ENCODE measurements at places on chromosomes 6 and 20.

DNA sequence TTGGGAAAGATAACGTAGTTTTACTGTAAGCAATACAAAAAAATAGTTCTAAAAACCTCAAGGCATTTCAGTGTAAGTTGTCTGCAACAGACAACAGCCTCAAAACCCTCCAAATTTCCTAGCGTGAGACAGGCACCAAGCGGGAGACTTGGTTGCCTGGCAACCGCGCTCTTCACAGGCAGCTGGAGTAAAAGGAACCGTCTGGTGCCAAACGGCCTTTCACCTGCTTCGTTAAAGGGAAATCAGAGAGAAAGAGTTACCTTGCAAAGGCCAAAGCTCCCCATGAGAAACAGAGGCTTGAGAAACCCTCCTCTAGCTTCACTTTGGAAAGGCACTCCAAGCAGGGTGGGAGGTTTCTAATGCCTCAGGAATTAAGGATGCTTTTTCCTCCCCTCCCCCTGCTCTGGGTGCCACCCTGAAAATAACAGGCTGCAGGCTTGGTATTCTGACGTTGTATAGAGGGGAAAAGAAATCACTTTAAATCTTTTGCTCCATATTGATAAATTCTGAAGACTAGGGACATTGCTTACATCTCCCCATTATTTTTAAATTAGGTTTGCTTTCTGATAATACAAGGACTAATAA is 129.7 kb upstream of the UFL1 start:
- peak; percentile 61 for DNase-seq

DNA sequence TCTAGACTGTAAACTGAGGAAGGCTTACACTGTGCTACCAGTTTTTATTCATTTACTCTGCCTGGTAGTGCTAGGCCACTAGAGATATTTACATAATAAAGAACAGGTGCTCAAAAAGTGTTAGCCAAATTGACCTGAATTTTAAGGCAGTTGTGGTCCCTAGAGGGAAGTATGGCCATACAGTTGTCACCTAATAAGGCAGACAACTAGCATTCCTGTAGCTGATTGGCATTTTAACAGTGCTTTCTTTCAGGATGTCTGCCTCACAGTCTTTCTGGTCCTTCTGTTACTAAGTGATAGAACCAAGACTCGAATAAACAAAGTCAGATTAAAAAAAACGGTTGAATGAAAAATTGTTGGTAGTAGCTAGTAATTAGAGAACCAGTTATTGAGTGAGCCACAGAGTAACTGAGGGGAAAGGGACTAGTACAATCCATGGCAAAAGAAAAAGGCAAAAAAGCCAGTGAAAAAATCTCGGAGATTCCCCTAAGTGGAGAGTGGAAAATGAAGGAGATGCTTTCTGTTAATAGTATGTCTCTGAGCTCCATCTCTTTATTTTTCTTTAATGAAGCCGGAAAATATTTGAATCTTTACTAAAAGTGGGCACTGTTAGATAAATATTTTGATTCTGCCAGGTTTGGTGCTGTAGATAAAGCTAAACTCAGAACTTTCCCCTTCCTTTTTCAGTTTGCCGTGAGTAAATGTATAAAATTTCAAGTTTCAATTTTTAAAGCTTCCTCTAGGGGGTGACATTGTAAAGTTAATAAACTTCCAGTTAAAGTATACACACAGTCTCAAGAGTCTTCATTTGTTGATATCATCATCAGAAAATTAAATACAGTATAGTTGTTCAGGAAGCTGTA is 9.1 kb downstream of the VTA1 start:
- DNase-seq, result no peak

GRCh38 chr20:59135093-59135492 is 28.5 kb upstream of the ZNF831 start:
- no peak for DNase-seq

GRCh38 chr6:161215876-161216615 is 57.8 kb downstream of the AGPAT4 start:
- no peak for DNase-seq

- no peak for DNase-seq
Observed at GRCh38 chr20:42895020-42895419, 294.7 kb downstream of the PTPRT start.

- no peak for DNase-seq
Observed at GRCh38 chr6:32082935-32083334, 26.2 kb downstream of the TNXB start.

DNA sequence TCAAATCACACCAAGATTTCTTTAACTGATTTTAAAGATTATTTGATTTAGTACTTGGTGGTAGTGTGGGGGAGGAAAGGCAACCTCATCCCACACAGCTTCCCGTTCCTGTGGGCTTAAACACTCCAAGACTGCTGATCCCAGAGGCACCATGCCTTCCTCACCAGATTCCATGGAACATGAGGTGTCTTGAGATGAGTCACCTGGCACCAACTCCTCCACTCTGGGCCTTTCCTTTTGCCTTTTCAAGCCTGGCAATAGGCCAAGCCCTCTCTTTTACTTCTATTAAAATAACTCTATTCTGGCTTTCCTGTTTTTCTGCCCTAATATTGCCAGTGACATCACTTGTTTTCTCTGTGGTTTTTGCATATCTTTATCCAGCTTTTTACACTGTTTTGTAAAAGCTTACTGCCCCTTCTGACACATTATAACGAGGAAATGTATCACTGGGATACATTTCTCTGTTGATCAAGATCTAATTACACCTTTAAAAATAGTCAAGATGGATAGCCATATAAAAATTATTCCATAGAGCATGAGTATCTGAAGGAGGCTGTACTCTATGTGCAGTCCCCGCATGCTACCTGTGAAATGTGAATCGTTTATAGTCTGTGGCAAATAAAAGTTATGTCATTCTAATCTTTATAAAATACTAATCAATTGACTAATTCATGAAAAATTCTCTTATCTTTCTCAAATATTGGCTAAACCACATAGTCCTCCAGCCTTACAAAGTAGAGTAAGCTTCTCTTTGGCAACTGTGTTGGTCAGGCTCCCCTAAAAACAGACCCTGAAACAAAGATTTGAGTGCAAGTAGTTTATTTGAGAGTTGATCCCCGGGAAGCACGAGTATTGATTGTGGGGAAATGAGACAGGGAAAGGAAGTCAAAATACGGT is 257.8 kb upstream of the KCNQ5 start:
- no peak for DNase-seq

- DNase-seq, result no peak
Observed at GRCh38 chr20:62925420-62926228, 681 bp downstream of the DIDO1 start.

DNA sequence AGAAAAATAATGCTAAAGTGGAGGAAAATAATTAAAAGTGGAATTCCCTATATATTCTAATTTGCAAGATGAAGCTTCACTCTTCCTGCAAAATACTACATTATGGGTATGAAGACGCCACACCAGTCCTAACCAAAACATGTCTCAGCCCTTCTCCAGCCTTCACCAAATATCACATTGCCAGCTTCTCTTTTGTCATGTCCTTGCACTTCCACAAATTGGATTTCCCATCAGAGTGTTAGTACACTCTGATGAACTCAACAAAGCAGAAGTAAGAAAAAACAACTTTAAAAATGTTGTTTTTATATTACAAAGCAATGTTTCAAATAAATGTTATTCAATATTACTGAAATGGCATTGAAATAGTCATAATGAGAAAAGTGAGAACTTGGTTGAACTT is 62.4 kb upstream of the RNF146 start:
- DNase-seq, result no peak

- DNase-seq, result no peak
Observed at GRCh38 chr20:40293740-40294139, 395.3 kb downstream of the MAFB start.

- DNase-seq, result no peak
Observed at GRCh38 chr6:88908598-88909548, 54.5 kb downstream of the RNGTT start.

GRCh38 chr6:473768-474452 is 82.4 kb downstream of the IRF4 start:
- DNase-seq, result no peak

DNA sequence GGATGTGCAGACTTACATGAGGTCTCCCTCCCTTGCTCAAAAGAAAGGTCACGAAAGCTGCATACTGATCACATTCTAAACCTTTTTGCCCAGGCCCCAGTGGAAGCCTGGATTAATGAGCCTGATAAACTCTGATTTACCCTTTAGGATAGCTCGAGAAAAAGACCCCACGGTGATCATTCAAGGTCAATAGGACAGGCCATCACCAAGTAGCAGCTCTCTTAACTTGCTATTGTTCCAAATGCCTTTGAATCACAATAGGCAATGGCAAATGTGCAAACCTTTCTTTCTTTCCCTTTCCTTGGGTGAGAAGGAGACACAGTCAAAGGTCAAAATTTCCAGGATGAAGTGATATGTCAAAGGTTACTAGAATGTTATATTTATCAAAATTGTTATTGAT is 327.3 kb downstream of the HDGFL1 start:
- no peak for DNase-seq

All from NCI-H1930 (cell line).